H9 (cell line): ENCODE measurements at places on chromosomes 2 and 18. TPM values are rescaled to one million over a fixed set of nuclear protein-coding genes. Genes with fewer than 3 reads are reported as not detected.

Gene NPAS2
- total RNA-seq = 1.1 and 1.3 TPM in 2 replicates

Gene NOL4
- 0.74 and 0.81 TPM in 2 replicates for total RNA-seq

Gene RAB27B
- 0.15 and 0.24 TPM in 2 replicates for total RNA-seq

Gene CKAP2L
- 18.8 and 23.3 TPM in 2 replicates for total RNA-seq

Gene LIMS3
- 0.46 and 0.83 TPM in 2 replicates for total RNA-seq

Gene GALR1
- total RNA-seq = 0.02 and 0.07 TPM in 2 replicates

Gene MAP2
- 0.87 and 1.3 TPM in 2 replicates for total RNA-seq

Gene PIGN
- 30.9 and 32.4 TPM in 2 replicates for total RNA-seq

Gene AMER3
- total RNA-seq = 0.59 TPM in 2 replicates

Gene CLEC4F
- not detected in 2 replicates for total RNA-seq

Gene C2orf15
- 5.6 and 6.2 TPM in 2 replicates for total RNA-seq

Gene SGPP2
- not detected in 2 replicates for total RNA-seq

Gene SPC25
- total RNA-seq = 28.5 and 31.5 TPM in 2 replicates

DNA sequence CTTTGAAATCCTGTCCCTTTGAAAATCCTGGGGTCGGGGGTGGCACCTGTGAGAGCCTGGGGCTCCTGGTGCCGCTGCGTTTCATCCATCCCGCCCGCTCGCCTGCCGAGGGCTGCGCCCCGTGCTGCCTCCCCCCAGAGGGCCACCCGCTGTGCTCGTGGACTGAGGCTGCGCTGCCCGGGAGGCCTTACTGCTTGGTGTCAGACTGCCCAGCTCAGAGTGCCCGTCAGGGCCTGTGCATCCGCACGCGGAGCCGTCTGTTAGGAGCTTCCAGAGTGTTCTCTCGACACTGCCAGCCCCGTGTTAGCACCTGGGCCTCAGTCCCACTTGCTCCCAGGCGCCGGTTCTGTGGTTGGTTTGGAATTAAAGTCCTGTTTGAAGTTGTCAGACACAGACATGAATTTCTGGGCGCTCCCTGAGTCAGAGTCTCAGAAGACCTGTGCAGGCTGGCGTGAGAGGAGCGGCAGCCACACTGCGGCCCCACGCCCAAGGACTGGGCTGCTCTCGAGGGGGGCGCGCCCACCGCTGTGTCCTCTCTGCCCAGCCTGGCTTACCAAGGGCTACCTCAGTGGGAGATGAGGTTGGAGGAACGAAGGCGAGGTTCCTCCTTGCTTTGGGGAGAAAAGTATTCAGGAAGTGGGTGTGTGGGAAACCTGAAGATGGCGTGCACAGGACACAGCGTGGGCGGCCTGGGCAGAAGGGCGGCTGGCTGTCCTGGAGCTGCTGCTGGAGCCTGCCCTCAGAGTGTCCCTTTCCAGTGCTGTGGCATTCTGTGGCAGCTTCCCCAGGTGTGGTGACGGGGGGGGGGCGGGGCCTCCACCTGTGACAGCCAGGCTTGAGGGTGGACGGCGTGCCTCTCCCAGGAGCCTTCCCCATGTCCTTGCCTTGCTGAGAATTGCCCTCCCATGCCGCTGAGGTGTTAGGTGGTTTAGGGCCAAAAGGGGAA lies 14.1 kb downstream of the DTYMK start:
- DNase-seq = no peak

- DNase-seq = no peak
These were observed 71.6 kb upstream of the ATG16L1 start for GRCh38 chr2:233179848-233180366.

DNA sequence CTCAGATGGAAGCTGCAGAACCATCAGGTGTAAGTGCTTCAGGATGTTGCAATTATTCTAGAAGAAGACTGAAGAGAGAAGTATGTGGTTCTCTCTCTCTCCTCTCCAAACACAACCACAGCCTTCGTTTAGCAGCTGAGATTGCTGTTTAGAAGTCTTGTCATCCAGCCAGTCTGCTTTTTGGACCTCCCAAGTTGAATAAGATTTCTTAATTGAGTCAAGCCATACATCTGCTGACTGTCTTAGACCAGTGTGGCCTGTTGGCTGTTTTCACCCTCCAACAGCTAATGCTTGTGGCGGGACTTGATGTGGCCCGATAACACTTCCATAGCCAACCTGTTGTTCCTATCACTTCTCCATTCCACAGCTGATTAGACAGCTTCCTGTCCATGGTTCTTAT lies 91.3 kb upstream of the TMEM17 start:
- DNase-seq = no peak

GRCh38 chr2:174383796-174384195 lies 11.7 kb upstream of the SCRN3 start:
- no peak for DNase-seq

- DNase-seq = no peak
These were observed 63.5 kb upstream of the RASGRP3 start for GRCh38 chr2:33412920-33413319.

- peak; percentile 61 for DNase-seq
These were observed 38.5 kb downstream of the ASAP2 start for GRCh38 chr2:9244985-9245544.

DNA sequence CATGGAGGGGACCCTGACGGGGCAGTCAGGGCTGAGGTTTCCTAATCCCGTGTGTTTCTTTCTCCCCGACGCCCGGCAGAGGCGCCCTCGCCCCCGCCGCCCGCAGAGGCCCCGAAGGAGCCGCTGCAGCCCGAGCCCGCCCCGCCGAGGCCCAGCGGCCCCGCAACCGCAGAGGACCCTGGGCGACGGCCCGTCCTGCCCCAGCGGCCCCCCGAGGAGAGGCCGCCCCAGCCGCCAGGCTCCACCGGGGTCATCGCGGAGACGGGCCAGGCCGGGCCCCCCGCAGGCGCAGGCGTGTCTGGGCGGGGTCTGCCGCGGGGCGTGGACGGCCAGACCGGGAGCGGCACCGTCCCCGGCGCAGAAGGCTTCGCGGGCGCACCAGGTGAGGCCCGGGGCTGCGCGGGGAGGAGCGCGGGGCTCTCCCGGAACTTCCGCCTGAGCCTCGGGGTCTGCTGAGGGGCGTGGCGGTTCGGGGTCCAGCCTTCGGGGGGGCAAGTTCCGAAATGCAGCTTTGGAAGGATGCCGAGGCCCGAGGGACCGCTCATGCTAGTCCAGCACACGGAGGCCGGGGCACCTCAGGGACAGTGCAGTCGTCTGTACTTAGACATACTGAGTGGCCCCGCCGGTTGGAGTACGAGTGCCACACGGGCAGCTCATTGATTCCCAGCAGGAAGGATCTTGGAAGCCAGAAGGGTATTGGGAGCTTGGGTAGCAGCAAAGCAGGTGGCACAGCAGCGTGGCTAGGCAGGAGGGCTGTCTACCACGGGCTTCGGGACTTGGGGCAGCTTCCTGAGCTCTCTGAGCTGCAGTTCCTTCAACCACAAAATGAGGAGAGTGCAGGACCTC lies 60.1 kb downstream of the EMILIN2 start:
- peak; percentile 43 for DNase-seq

DNA sequence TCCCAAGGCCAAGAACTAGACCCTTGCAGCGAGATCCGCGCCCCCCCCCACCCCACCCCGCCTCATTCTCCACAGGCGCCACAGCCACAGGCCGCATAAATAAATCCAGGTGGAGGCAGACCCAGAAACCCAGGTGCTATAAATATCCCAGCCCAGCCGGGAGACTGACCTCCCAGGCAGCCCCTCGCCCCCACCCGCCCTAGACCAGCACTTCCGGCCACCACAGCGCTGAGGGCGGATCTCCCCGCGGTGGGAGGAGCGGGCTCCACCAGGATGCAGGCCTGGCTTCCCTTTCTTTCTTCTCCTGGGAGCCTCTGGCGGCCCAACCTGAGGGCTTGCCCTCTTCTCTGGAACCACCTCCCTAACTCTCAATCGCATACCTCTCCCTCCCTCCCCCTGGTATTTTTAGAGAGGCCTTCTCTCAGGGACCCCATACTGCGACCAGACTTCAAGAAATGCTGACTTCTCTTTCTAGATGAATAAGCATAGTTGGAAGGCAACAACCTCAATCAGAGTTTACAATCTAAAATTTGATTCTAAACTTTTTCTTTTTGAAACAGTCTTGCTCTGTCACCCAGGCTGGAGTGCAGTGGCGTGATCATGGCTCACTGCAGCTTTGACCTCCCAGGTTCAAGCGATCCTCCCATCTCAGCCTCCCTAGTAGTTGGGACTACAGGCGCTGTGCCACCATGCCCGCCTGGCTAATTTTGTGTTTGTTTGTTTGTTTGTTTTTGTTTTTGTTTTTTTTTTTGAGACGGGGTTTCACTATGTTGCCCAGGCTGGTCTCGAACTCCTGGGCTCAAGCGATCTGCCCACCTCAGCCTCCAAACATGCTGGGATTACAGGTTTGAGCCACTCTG lies 55.0 kb downstream of the PKDCC start:
- DNase-seq = peak; percentile 98

DNA sequence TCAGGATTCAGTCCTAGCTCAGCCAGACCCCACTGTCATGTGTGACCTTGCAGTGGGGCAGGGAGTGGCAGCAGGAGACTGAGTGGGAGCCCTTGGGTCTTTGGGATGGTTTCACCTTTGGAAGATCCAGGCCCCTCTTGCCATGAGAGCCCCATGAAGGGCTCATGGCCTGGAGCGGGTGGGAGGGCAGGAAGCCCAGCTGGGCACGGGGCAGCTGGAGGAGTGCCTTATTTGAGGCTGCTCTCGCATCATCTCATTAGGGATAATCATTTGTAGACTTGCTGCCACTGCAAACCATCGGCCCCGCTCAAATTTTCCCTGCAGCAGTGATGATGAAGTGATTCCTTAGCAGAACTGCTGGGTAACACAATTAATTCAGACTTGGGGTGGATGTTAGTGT lies 73.9 kb downstream of the TGOLN2 start:
- no peak for DNase-seq

DNA sequence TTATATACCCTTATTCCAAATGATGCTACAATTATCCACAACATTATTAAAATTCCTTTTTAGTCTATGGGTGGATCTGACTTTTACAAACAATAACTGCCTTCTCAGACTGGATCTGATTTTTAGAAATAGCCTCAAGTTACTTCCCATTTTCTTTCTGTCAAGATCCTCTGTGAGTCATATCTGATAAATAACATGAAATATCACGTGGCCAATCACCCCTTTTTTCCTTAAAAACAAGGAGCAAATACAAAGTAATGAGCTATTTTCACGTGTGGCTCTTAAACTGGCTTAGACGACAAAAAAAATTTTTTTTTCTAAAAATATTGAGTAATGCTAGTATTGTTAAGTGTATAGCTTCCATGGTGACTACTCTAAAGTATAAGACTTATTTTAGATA lies 6.7 kb downstream of the PELI1 start:
- no peak for DNase-seq

DNA sequence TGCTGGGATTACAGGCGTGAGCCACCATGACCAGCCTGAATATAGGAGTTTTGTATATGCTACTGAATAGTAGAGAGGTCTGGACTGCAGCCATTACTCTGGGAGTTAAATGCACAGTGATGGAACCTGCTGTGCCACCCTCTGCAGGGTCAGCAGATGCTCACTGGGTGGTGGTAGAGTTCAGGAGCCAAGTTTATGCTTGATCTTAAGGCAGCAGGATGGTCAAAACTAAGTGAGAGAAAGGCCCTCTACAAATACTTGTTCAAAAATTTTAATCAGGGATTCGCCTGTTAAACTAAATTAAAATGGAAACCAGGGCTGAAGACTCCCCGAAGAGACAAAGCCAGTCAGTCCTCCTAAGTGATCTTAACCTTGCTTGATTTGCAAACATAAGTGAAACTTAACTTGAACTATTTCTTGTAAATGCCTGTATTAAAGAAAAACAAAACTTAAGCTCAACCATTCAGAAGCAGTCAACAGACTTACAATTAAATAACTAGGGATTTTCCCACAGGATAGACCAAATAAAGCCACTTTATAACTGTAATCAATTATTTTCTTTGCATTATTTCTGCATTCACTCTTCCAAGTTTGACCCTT lies 4.2 kb upstream of the WDFY1 start:
- DNase-seq = no peak

DNA sequence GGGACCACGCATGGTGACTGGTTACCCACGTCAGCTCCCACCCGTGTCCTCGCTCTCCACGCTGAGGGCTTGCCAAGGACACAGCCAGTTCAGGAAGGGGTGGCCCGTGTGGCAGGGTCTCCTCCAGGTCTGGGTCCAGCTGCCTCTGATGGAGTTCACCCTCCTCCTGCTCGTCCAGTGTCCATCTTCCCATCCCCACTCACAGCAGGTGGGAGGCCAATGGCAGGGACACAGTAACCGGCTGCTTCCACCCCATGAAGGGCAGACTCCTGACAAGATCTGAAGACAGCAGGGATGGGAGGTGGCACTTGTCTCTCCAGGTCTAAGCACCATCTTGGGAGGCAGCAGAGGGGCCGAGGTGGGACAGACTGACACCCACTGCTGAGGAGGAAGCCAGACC lies 106.4 kb downstream of the NDUFA10 start:
- DNase-seq = peak; percentile 8

- no peak for DNase-seq
These were observed 23.8 kb upstream of the CCL20 start for GRCh38 chr2:227789803-227790202.

DNA sequence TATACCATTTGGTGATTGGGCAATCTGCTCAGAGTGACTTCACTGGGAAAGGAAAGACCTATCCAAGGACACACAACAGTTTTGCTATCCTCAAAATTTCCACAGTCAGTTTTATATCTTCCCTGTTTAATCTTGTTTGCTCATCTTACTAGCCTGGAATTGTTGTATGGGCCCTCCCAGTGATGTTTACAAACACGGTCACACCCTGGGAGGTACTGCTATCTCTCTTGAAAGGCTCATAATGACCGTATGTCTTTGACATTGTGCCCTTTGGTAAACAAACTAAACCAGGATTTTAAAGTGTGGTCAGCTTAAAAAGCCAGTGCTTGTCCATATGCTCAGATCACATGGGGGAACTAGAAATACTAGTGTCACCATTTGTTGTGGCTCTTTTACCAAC lies 277.0 kb downstream of the CDH2 start:
- no peak for DNase-seq

DNA sequence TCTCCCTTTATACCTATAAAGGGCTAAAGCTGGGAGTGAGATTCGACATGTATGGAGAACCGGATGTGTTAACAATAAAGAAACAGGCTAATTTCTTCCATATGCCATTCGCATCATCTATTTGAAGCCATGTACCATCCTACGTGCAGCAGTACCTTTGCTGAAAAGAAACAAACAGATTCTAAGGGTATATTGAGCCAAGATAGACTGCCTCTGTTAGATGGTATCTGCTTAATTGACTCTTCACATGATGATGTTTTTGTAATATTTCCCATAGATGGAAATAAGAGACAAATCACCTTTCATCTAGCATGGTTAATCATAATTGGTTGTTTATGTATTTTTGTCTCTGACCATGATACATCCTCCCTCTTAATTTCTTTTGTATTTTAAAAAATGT lies 32.1 kb upstream of the PAX3 start:
- DNase-seq = no peak

DNA sequence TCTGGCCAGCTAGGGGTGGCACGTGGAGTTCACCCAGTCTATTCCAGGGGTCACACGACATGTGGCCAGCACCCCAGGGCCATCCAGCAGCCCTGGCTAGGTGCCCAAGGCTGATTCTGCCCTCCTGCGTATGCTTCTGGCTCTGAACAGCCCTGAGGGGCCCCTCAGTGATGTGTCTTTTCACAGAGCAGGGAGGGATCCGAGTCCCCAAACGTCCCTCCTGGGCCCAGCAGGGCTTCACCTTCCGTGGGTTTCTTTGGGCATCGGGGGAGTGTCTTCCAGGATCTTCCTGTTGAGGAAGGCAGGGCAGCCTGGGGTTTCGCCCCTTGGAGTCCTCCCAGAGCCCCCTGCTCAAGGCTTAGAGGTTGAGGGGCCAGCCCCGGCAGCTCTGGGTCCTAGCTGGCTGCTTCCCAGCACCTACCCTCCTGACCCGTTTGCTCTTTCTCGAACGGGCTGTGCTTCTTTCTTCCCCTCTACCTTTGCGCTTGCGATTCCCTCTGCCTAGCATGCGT lies 165.9 kb downstream of the DYSF start:
- peak; percentile 24 for DNase-seq

- DNase-seq = peak; percentile 79
These were observed 44.1 kb downstream of the TRAPPC12 start for GRCh38 chr2:3423492-3424170.
